ENCODE measurements at places on chromosomes 7 and 10. TPM values are rescaled to one million over a fixed set of nuclear protein-coding genes. Genes with fewer than 3 reads are reported as not detected.

DNA sequence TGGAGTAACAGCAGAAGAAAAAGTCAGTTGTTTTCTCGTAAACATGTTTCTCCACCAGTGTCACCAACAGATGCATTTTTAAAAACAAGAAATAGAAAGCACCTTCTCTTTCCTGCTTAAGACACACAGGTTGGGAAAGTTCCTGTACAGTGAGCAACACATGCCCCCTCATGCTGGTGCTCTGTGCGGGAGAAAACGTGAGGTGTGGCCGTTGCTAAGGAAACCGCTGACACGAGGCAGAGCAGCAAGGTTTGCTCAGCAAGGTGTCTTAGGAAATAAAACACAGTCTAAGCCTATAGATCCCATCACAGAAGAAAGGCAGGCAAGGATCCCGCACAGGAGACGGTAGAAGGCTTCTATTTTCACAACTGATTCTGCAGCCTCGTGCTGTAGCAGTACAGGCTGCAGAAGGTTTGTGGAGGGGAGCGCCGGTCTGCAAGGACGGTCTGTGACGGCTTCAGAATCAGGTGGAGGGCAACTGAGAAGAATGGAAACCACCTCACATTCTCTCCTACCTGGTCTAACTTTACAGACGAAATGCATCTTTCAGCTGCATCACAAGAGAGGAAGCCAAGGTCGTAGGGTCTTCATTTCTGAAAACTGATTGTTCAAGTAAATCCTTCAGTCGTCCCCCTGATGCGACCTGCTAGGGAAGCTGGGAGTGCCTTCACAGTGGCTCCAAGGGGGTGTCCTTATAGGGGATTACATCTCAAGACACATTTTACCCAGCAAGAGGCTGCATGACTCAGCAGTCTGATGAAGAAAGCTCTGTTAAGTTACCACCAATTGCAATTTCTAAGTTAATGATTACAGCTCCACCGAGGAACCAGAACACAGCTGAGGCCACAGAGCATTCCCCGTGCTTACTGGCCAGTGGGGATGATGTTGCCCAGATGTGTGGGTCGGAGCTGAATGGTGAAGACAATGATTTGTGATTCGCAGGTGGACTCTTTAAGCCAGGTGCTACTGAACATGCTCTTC, 150.7 kb upstream of the KLF14 start:
- DNase-seq, result no peak

- DNase-seq, result no peak
These were observed 91.2 kb downstream of the ZNF277 start for GRCh38 chr7:112297681-112298080.

- no peak for DNase-seq
These were observed 92.3 kb upstream of the ELMO1 start for GRCh38 chr7:37540917-37541316.

GRCh38 chr7:95684037-95684436, 87.7 kb upstream of the PDK4 start:
- no peak for DNase-seq

GRCh38 chr10:35598379-35598778, 6.8 kb upstream of the GJD4 start:
- DNase-seq, result no peak

GRCh38 chr10:94104316-94105000, 110.7 kb downstream of the PLCE1 start:
- no peak for DNase-seq

- DNase-seq, result no peak
These were observed 82.2 kb upstream of the DIP2C start for GRCh38 chr10:771647-772046.

- DNase-seq, result no peak
These were observed 983 bp downstream of the TNRC18 start for GRCh38 chr7:5422396-5423305.

GRCh38 chr7:122887198-122887597, 938 bp upstream of the CADPS2 start:
- peak; percentile 80 for DNase-seq

- DNase-seq, result no peak
These were observed 736 bp downstream of the MINDY4 start for GRCh38 chr7:30771880-30772425.

CABCOCO1 gene
- total RNA-seq, result not detected

IQUB gene
- total RNA-seq, result 0.56 TPM

GTPBP4 gene
- total RNA-seq, result 17.4 TPM

All from pancreas (tissue), 10 donors.